NCI-H1694 (cell line): ENCODE measurements at places on chromosomes 7 and 10.

DNA sequence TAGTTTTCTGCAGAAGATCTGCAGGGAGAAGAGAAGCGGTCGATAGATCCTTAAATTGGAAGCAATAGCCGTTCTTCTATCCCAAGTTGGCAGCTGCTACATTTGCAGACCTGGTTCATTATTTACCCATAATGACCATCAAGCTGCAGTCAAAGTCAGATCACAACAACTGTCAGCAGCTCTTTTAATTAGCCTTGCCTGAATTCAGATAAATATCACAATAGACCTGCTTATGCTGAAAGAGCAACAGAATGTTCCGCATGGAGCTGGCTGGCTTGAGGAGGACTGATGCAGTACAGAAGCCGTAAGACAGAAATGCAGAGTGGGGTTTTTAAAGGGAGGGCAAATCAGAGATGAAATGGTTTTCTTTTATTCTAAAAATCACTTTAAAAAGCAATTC, 109.4 kb downstream of the HIBADH start:
- peak; percentile 20 for DNase-seq

- DNase-seq = no peak
These were observed 56.3 kb downstream of the PDGFA start for GRCh38 chr7:463362-463781.

GRCh38 chr10:18418541-18419215, 232.7 kb downstream of the NSUN6 start:
- DNase-seq = no peak

DNA sequence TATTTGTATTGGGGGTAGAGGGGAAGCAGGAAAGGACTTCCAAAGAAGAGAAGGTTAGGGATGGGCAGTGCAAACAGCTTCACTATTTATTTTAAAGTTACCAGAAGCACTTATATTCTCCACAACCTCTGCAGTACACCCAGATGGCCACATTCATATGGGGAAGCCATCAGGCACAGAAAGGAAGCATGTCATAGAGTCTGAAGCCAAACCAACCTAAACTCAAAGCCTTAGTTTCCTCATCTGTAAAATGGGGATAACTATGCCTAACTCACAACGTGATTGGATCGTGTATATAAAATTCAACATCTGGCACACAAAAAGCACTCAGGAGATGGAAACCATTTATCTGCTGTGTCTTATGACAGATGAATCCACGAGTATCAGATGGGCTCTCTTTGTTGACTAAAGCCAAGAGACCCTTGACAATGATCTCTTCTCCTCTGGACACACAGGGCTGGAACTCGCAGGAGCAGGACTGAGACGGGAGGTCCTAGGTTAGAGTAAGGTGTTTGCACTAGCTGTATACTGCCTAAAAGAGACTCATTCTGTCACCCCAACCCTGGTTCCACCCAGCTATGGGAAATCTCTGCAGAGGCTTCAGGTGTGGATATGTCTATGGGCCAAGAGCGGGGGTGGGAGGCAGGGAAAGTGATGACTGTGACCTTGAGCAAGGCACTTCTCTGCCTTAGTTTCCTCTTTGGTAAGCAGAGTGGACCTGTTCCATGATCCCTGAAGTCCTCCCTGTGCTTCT, 1.8 kb downstream of the KIAA1549 start:
- DNase-seq = no peak

DNA sequence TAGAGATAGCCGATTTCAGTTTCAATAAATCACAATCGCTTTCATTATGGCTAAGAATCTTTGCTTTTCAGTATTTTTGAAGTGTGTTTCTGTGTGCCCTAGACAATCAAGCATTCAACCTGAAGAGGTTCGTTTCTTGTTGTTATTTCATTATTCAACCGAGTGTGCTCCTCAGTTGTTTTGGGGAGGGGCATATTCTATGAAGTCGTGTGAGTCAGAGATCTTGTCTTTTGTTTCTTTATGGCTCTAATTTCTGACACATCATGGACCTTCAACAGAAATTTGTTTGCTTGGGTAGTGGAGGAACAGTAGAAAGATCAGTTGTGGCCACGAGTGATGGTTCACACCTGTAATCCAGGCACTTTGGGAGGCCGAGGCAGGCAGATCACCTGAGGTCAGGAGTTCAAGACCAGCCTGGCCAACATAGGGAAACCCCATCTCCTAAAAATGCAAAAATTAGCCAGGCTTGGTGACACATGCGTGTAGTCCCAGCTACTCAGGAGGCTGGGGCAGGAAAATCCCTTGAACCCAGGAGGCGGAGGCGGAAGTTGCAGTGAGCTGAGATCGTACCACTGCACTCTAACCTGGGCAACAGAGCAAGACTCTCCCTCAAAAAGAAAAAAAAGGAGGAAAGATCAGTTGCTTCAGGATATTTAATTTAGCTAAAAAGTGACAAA, 38.3 kb downstream of the C1QL3 start:
- DNase-seq = no peak

- no peak for DNase-seq
These were observed 12.2 kb upstream of the FIGNL1 start for GRCh38 chr7:50462361-50462760.

DNA sequence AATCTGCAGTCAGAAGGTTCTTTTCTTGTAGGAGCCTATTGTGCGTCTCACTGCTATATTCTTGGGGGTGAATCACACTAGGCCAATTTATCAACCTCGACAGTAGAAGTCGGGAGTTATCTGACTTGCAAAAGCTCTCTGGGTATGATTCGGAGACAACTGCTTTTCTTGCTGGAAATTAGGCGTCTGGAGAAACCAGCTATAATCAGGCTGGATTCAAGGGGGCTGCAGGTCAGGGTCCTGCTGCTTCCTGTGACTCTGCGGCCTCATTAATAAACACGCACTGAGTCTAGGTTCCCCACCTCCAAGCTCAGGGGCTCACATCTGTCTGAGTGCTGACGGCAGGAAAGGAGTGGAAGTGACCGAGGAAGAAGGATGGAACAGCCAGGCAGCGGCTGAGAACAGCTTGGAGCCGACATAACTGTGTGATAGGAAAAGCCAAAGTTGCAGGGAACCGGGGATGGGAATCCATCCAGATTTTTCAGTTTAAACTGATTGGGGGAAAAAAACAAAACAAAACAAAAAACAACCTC, 184.6 kb downstream of the FANK1 start:
- DNase-seq = no peak

- DNase-seq = no peak
These were observed 534 bp upstream of the ACBD5 start for GRCh38 chr10:27241010-27241651.

DNA sequence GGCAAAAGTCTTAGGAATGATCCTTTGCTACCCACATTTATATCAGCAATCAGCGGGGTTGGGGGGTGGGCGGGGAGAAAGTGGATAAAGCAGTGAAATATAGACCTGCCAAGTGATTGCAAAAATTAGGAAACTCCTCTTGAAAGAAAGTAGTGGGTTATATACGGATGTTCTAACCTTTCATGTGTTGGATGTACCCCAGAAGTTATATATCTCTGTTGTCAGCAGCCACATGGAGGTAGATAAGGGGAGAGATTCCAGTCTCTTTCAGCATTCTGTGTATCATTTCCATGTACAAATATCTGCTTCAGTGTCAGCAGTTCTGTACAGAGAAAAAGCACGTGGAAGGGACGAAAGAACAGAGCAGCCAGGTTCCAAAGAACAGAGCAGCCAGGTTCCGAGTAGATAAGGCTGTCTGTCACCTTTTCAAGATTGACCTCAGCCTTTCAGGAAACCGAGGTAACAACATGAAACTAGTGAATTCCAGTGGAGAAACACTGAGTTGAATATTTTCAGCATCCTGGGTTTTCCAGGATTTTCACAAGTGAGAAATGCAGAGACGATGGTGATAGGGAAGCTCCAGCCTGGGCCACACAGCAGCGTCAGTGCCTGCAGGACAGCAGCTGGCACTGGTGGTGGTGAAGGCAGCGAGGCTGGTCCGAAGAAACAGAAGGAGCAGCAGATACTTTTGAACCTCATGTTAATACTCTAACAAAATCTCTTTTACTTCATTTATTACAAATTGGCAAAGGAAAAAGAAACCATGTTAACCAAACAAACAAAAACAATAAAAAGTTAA, 212.3 kb downstream of the C7orf25 start:
- DNase-seq = no peak

DNA sequence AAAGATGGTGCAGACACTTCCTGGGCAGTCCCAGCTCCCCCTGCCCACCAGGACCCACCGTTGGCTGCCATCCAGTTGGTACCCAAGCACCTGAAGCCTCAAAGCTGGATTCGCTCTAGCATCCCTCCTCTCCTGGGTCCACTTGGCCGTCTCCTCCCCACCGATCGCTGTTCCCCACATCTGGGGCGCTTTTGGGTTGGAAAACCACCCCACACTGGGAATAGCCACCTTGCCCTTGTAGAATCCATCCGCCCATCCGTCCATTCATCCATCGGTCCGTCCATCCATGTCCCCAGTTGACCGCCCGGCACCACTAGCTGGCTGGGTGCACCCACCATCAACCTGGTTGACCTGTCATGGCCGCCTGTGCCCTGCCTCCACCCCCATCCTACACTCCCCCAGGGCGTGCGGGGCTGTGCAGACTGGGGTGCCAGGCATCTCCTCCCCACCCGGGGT, 14.5 kb upstream of the LIMK1 start:
- no peak for DNase-seq

DNA sequence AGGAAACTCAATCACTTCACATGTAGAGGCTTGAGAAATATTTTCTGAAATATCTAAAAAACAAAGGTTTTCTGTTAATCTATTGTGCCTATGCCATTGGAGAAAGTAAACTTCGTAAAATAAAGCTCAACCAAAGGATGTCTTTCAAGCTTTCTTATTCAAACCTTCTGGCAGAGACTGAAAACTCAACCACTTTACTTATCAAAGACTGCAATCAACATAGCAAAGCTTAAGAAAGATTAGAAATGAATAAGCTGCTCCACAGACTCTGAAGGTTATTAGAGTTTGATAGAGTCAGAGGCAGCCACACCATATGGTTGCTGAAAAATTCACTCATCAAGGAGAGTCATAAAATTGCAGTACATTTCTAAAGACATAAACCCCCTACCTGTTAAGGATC, 245.8 kb upstream of the MEOX2 start:
- DNase-seq = no peak

- no peak for DNase-seq
These were observed at the start of gene BICC1 for GRCh38 chr10:58512491-58513187. BICC1 (plus strand) TSS chr10:58512872; CDS start chr10:58513144, 272 bp downstream.

DNA sequence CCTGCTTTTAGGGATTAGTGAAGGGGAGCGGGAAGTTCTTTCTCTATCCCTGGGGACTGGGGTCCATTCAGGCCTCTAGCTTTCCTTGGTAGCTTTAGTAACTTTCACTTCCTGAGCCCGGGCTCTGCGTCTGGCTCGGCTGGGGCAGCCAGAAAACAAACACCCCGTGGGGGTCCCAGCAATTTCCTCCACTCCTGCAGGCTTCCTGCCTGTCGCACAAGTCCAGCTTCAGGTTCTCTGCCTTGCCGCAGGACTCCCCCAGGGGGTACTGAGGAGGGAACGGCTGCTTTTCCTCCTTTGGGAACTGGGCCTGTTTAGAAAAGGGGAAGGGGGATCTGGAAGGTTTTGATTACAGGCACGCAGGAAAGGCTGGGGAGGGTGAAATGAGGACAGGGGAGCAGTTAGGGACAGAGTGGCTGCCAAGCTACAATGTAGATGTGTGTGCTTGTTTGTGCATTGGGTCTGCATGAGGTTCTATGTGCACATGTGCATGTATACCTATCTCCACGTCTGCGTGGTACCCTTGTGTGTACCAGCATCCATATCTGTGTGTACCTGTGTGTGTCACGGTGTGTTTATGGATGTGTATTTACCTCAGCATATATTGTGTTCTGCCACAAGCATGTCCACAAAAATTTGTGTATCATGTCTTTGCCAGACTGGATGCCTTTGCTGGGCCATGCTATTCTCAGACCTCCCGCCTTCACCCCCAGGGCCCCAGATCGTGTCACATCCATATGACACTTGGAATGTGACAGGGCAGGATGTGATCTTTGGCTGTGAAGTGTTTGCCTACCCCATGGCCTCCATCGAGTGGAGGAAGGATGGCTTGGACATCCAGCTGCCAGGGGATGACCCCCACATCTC, 2.0 kb downstream of the KAZALD1 start:
- no peak for DNase-seq

GRCh38 chr7:2016021-2016631, 216.6 kb downstream of the MAD1L1 start:
- DNase-seq = no peak

DNA sequence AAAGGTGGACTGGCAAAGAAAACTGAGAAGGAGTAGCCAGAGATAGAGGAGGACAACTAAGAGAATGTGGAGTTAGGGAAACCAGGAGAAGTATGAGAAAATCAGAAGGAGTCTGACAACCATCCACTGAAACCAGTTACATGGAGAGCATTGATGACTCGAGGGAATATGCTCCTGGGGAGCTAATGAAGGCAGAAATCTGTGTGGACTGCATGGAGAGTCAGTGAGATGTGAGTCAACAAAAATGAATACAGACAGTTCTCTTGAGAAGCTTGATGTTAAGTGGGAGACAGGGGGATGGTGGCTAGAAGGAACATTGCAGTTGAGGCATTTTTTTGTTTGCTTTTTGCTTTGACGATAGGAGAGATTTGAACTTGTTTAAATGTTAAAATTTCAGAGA, 34.3 kb upstream of the ZNF32 start:
- no peak for DNase-seq

DNA sequence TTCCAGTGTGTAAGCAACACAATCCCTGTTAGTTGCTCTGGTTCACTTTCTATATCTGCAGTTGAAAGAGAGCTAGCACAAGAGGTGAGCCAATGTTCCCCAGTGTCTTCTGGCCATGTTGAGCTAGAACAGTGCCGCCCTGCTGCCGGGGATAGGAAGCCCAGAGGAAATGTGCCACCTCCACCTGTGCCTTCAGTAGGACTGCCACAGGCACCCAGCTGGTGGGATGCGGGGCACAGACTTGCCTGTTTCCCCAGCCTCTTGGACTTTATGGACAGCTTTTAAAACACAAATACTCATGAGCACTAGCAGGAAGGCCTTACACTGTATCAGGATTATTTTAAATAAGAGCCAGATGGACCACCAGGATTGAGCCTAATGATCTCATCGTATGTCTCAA, 234.5 kb upstream of the COBL start:
- DNase-seq = no peak

- DNase-seq = peak; percentile 41
These were observed 31.3 kb downstream of the TMEM270 start for GRCh38 chr7:73892003-73892999.

- no peak for DNase-seq
These were observed 186.6 kb upstream of the PRSS1 start for GRCh38 chr7:142562688-142563087.

DNA sequence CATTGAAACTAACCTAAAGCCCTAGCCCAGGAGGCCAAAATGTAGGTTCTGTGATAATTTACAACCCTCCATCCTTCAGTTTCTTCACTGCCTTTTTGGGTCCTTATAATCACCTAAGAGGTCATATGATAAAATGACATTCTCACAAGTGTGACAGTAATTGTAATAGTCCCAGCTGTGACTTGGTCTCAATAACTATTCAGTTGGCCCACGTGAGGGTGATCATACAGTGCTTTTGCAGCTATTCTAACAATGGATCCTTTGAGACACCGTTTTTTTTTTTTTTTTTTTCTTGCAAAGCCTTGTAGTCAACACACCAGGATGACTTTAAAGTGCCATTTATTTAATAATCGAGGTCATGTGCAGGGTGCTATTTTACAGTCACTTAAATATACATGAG, 760.0 kb downstream of the PHTF2 start:
- no peak for DNase-seq

GRCh38 chr10:60980997-60981396, 37.0 kb upstream of the RHOBTB1 start:
- no peak for DNase-seq

GRCh38 chr10:84715911-84716310, 387.5 kb downstream of the CCSER2 start:
- peak; percentile 24 for DNase-seq

GRCh38 chr10:71995887-71996575, 31.8 kb downstream of the CHST3 start:
- no peak for DNase-seq

GRCh38 chr10:76435157-76435556, 1003.7 kb downstream of the LRMDA start:
- DNase-seq = no peak
